Articular chondrocyte of knee joint (primary cell): ENCODE measurements at places on chromosomes 16 and 17. TPM values are rescaled to one million over a fixed set of nuclear protein-coding genes. Genes with fewer than 3 reads are reported as not detected.

KRTAP9-2 gene
- not detected in 2 replicates for total RNA-seq

CMTM4 gene
- total RNA-seq: 24.3 and 24.7 TPM in 2 replicates

ABCC12 gene
- total RNA-seq: under 0.01 TPM in 1 of 2 replicates, not detected in the other

SOX15 gene
- 0.11 and 0.26 TPM in 2 replicates for total RNA-seq

TEX19 gene
- not detected in 2 replicates for total RNA-seq

TMEM107 gene
- 13.5 and 31.2 TPM in 2 replicates for total RNA-seq

SLFN12 gene
- total RNA-seq: 13.5 and 20.9 TPM in 2 replicates

SERPINF2 gene
- total RNA-seq: 0.11 and 0.13 TPM in 2 replicates

UQCRC2 gene
- total RNA-seq: 161 and 171 TPM in 2 replicates

MT1F gene
- total RNA-seq: 0.39 and 0.65 TPM in 2 replicates

ATP2A1 gene
- under 0.01 and 0.22 TPM in 2 replicates for total RNA-seq

KRTAP3-2 gene
- not detected in 2 replicates for total RNA-seq

NOL3 gene
- 14.6 and 14.9 TPM in 2 replicates for total RNA-seq

CD300LF gene
- not detected in 2 replicates for total RNA-seq

KRT36 gene
- total RNA-seq: not detected in 2 replicates

UNKL gene
- 10.4 and 12.2 TPM in 2 replicates for total RNA-seq

KRTAP4-4 gene
- total RNA-seq: not detected in 2 replicates

USP31 gene
- total RNA-seq: 7.4 and 7.6 TPM in 2 replicates

C16orf96 gene
- total RNA-seq: 0.11 and 0.13 TPM in 2 replicates

SLFN14 gene
- total RNA-seq: not detected in 2 replicates

UTS2R gene
- not detected in 2 replicates for total RNA-seq

CIBAR2 gene
- 0.11 TPM in 1 of 2 replicates, not detected in the other for total RNA-seq

WNK4 gene
- total RNA-seq: under 0.01 TPM in 1 of 2 replicates, not detected in the other

STH gene
- total RNA-seq: not detected in 2 replicates

CMTM1 gene
- 1.6 and 2.1 TPM in 2 replicates for total RNA-seq

KRT12 gene
- not detected in 2 replicates for total RNA-seq

CCDC200 gene
- total RNA-seq: 0.26 TPM in 1 of 2 replicates, not detected in the other

CSF3 gene
- not detected in 2 replicates for total RNA-seq

SENP3 gene
- 46.4 and 48.1 TPM in 2 replicates for total RNA-seq

HAS3 gene
- total RNA-seq: 9.4 and 12.3 TPM in 2 replicates

HS3ST3B1 gene
- total RNA-seq: 4.6 and 6.3 TPM in 2 replicates

OMG gene
- 0.13 TPM in 1 of 2 replicates, not detected in the other for total RNA-seq

NOTUM gene
- not detected in 2 replicates for total RNA-seq

ZNF830 gene
- 11.0 and 14.1 TPM in 2 replicates for total RNA-seq

CTRB1 gene
- total RNA-seq: not detected in 2 replicates

RNF157 gene
- total RNA-seq: 0.26 and 0.76 TPM in 2 replicates

CHD9NB gene
- 1.0 and 1.9 TPM in 2 replicates for total RNA-seq

NLRC3 gene
- 0.11 TPM in 1 of 2 replicates, not detected in the other for total RNA-seq

FTSJ3 gene
- total RNA-seq: 41.1 and 46.3 TPM in 2 replicates

DNASE1L2 gene
- total RNA-seq: 0.22 and 0.26 TPM in 2 replicates

SNAI3 gene
- not detected in 2 replicates for total RNA-seq
